ENCODE measurements at places on chromosomes 1 and 21.

- no peak for DNase-seq
Observed at GRCh38 chr1:220734571-220735326, 13.4 kb upstream of the MTARC2 start.

- DNase-seq, result peak; percentile 63
Observed at GRCh38 chr1:26275580-26276431, 4.1 kb upstream of the SH3BGRL3 start.

- no peak for DNase-seq
Observed at GRCh38 chr1:179761296-179761695, 18.2 kb downstream of the FAM163A start.

GRCh38 chr1:19735440-19736127 is 64.1 kb downstream of the TMCO4 start:
- no peak for DNase-seq

- no peak for DNase-seq
Observed at GRCh38 chr1:157944663-157945280, 48.7 kb upstream of the KIRREL1 start.

DNA sequence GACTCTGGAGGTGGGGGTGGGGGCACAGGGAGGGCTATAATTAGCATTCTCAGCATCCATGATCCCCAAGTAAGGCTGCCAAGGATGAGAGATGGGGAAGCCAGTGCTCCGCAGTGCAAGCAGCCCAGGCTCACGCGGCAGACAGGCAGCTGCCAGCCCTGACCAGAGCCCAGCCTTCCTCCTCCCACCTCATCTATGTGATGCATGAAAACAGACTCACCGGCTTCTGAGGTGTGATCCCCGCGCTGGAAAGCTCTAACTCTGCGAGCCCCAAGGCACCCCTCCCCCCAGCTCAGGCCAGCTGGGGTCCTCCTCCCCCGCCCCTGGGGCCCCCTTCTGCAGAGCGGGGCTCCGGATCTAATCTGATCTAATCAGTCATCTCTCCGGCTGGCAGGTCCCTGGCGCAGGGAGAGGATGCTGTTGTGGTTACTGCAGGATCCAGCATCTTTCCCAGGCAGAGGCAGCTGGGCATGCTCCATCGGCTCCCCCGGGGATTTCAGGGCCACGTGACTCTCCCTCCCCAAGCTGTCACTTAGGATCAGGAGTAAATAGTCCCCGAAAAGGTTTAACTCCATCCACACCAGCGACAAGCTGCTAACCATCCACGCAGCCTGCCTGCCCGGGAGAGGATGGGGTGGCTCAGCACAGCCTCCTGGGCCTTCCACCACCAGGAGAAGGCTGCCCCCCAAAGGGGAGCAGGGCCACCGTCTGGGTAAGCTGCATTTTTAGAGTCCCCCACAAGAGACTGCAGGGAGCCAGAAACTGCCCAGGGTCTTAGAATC is at the start of gene PLEKHA6:
TSS of gene PLEKHA6 (minus strand) at position 456 of the 782 bp plus-strand sequence. CDS start 86,202 bp downstream, outside the sequence.
- no peak for DNase-seq

DNA sequence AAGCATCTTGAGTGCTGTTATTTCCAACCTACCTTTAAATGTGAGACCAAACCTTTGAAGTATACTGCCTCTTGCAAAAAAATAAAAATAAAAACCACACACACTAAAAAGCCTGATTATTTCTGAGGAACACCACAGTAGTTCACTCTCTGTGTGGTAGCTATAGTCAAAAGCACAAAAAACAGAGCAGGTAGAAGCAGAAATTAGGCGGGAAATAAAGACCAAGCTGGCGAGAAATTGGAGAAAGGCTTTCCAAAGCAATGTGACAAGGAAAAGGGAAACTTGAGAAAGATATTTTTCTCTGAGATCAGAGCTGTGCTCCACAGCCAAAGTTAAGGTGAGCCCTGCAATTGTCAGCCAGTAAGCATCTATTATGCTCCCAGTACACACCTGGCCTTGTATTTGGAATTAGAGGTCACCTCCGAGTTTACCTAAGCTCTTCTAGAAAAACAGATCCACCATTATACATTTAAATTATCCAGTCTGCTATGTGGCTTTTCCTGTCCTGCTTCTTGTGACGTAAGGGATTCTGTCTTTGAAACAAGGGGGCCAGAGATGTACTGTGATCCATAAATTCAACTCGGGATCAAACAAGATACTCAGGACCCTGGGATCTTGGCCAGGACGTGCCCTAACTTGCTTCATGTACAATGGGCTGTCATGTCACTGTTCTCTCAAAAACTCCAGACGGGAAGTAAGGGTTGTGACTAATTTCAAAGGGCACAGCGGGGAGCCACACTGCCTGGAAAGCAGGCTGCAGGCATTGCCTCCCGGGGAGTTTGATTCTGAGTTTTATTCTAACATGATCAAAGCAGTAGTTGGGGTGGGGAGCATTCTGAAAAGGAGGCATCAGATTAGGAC is 39.8 kb upstream of the RAB4A start:
- no peak for DNase-seq

DNA sequence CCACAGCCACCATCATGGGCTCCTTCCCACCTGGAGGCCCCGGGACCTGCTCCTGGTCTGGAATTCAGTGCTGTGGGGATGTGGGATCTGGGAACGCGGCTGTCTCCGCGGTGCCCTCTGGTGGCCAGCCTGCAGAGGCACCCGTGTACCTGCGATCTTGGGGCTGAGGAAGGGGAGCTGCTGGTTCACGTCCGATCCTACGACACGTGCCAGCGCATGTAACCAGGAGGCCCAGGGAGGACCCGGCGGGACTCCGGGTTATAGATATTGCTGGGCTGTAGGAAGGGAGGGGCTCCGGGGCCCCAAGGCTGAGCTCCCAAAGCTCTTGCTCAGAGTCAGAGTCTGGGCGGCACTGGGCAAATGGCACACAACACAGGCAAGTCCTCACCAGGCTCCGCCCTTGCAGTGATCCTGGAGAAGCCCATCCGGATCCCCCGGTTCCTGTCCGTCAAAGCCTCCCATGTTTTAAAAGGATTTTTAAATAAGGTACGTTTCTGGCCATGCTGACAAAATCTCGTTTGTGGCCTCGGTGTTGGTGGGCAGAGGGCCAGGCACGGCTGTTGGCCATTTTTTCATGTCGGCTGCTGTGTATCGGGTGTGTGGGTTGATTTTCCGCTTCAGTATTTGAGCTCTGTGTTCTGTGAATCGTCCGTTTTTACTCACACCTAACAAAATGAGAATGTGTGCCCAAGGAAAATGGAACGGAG is 20.1 kb downstream of the FAAP20 start:
- DNase-seq, result no peak

DNA sequence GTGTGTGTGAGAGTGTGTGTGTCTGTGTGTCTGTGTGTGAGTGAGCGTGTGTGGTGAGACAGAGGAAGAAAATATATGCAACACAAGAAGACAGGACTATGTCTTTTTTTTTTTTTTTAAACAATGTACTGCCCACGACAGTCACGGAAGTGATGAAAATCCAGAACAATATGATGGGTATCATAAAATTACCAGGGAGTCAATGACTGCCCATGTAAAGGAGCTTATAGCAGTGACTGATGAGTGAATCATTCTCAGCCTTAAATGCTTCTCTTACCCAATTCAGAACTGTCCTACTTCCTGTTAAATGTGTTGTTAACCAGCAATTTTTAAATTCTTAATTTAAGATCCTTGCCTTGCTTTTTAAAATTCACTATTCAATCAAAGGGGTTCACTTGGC is 46.6 kb downstream of the RGS7 start:
- no peak for DNase-seq

- DNase-seq, result no peak
Observed at GRCh38 chr1:192978195-192978710, 80.9 kb downstream of the UCHL5 start.

DNA sequence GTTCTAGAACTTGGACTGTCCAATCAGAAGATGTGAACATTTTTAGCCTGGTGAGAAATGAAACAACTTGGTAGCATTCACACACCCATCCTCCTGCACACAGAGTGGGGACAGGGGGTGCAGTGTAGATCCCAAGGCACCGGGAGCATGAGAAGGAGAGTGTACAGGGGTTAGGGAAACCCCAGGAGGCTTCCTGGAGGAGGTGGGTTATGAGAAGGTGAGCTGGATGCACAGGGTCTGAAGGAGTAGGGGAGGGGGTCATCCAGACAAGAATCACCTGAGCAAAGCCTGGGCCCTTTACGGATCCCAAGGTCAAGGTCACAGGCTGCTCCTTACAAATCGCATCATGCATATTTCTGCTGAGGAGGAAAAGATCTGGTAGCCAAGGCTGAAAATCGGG is 117.5 kb upstream of the TMPRSS2 start:
- no peak for DNase-seq

DNA sequence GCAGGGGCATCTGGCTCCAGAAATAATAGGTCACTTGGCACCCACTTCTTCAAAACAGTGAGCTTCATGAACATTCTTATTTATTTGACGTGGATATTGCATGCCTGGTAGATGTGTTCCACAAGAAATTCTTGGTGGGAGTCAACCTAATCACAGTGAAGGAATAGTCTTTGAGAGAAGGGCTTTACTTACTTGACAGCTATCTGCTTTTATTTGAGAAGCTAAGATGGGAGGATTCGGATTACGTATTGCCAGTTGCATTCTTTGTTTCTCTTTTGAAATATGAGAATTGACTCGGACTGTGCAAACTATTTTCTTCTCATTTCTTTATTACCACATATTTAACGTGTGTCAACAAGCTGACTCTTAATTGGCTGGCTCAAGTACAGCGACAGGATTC is 117.2 kb downstream of the FASLG start:
- no peak for DNase-seq

DNA sequence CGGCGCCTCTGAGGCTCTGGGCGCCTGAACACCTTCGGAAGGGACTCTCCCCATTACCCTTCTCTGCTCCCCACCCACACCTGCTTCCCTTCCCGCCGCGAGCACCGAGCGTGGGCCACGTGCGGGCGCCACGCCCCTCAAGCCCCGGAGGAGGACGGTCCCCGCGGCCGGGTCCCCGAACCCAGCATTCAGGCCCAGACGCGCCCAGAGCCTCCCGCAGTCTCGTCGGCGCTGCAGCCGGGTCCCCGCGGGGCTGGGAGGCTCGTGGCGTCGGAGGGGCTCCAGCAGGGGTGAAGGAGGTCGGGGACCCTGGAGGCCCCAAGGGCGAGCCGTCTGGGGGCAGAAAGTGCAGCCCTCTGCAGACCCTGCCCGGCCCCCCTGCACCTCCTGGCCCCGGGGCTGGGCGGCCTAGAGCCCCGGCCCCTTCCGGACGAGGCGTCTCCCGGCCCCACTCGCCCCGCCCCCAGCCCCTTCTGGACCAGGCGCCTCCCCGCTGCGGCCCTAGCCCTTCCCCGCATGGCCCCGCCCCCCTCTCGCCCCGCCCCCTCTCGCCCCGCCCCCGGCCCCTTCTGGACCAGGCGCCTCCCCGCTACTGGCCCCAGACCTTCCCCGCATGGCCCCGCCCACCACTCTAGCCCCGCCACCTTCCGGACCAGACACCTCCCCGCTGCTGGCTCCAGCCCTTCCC is 378 bp upstream of the SMIM1 start:
- DNase-seq, result peak; percentile 80

GRCh38 chr1:36626435-36626834 is 143.7 kb upstream of the CSF3R start:
- DNase-seq, result no peak

- no peak for DNase-seq
Observed at GRCh38 chr1:158005224-158005623, 11.8 kb downstream of the KIRREL1 start.

DNA sequence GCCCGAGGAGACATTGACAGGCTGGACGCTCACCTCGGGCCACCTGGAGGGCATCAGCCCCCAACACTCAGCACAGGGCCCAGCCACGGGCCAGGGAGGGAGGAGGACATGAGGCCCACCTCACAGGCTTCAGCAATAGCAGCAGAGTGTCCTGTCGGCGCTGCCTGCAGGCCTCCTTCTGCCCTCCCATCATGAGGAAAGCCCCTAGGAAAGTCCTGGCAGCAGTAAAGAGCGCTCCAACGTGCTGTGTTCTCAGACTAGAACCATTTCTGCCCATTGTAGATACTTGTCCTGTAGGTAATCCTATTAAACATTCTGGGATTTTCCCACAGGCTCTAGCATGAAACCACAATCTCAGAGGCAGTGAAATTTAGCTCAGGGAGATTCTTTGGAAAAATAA is 62.0 kb upstream of the GALNT2 start:
- DNase-seq, result no peak

DNA sequence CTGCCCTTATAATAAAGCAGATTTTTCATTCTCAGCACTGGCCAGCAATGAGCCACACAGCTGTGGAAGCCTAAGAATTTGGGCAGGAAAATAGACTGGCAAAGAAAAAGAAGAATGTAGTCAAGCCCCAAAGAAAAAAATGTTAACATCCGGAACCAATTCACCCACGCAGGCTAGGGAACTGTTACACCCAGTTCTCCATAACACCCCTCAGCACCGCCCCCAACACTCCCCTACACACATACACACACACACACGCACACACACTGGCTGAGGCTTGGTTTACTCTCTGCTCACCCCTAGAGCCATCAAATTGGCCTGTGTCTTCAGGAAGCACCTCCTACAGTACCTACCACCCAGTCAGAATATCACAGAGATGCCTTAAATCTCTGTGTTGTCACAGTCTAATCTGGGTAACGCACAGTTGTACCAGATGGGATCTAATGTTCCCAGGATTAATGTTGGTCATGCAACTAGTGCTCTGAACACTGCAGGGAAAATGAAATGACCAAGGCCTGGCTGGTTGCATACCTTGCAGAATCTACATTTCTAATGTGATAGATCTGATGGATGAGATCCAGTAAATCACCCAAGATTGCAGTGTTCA is 14.5 kb downstream of the TBX15 start:
- no peak for DNase-seq
